ENCODE measurements at places on chromosomes 7 and 10.

- DNase-seq: peak; percentile 13
Measured at GRCh38 chr7:132709971-132710567, 133.8 kb upstream of the PLXNA4 start.

DNA sequence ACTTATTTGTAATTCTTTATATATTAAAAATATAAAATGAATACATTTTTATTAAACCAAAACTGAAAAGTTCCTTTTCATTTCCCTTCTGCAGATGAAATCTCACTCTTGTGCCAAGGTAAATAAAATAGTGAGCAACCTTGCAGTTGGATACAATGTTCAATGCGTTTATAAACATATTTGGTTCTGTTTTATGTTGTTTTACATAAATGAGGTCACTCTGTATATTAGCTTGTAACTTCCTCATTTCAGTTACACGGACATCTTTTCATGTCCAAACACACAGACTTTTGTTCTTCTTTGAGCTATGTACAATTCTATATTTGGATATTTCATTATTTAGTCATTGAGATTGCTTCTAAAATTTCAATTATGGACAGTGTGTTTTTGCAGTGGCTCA is 107.7 kb downstream of the BBS9 start:
- peak; percentile 3 for DNase-seq

DNA sequence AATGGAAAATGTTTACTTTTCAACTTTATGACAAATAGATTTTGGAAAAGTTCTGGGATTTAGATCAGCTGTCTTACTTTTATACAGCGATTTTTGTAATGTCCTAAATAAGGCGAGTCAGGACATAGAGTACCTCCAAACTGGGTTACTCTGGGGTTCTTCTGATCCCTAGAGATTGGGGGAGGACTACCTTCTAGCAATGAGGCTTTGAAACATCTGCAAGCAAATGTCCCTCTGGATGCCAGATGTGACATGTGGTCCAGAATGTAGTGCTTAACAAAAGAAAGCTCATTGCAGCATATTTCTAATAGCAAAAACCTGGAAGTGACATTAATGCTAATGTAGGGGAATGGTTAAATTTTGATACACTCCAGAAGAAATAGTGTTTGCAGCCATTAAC is 36.1 kb downstream of the ABRAXAS2 start:
- DNase-seq: no peak

GRCh38 chr7:105799006-105799405 is 77.4 kb downstream of the ATXN7L1 start:
- DNase-seq: no peak

DNA sequence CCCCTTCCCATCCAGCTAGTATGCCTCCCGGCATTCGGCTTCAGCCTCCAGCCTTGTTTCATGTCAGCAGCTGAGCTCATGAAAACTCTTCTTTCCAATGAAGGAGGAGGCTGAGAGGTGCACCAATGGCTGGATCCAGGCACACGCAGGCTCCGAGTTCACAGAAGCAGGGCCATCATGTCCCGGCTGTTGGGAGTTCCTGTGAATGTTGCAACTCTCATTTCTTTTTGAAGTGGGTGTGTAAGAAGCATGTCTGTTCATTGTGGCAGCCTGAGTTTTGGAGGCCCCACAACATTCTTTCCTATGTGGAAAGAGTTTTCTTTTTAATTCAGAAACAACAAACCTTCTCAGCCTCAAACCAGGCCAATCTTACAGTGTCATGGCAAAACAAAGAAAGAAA is 89.7 kb downstream of the PTPRE start:
- DNase-seq: peak; percentile 41

DNA sequence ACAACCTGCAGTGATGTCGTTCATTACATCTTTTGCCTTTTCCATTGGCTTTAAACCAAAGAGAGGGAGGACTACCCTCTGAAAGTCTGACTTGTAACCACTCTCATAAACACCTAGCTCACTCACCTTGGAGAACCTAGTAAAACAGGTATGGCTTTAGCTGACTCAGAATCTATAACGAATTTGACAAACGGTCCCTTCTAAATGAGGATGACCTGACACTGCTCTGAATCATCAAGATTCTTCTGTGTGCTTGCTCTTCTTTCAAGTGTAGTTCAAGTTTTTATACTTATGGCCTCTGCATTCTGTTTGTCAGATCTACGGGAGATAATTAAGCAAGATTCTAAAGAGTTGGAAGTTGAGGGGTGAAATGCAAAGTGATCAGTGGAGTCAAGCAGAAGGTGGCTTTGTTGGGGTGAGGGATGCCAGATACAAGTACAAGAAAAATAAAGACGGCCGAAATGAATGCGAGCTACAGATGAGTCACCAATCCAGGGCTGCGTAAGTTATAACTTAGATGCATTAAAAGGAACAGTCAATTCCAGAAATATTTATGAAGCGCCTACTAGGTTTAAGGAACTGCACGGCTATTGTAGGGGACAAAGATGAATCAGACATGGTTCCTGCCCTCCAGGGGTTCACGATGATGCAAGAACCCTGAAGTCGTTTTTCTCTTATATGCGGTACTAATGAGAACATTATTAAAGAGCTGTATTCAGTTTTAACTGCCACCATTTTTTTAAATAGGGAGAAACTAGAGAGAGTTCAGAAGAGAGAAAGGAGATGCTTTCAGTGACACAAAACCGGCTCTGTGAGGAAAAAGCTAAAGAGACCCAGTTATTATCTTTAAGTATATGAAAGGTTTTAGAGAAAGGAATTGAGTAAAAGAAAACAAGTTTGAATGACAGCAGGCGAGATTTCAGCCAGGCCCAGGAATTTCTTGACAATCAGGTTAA is 6.5 kb downstream of the HIPK2 start:
- peak; percentile 76 for DNase-seq

DNA sequence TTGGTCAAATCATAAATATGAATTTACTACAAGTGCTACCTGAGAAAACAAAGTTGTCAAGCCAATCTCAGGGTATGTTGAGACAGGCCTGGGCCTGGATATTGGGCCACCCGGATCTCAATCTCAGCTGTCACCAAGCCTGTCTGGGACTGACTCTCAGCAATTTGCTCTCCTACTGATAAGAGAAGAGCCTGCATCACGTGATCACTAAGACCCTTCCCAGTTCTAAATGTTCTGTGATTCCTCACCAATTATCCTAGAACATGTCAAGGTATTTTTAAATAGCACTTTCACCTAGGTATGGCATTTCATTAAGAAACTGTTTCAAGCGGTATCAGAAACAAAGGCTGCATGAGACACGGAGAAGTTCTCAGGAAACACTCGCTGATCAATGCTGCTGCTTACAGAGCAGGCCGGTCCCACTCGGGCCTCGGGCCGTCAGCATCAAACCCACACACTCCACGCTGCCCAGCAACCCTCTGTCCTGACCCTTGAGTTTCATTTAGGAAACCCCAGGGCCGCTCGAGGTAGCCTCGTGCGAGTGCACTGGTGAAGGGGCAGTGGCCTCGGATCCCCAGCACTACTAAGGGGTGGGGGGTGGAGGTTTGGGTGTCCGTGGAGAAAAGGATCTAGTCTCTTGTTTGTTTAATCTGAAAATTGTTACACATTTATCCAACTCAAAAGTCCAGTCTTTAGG is 4.1 kb downstream of the KLF6 start:
- DNase-seq: peak; percentile 20

GRCh38 chr10:9015005-9015404 is 960.5 kb downstream of the GATA3 start:
- DNase-seq: no peak

GRCh38 chr7:140417456-140418155 is 13.7 kb downstream of the RAB19 start:
- DNase-seq: no peak

GRCh38 chr10:51698473-51699063 is 827 bp downstream of the CSTF2T start:
- DNase-seq: no peak

- DNase-seq: no peak
Measured at GRCh38 chr10:86979296-86979818, 11.1 kb downstream of the ADIRF start.

GRCh38 chr7:142451817-142452216 is 194.0 kb upstream of the PRSS58 start:
- no peak for DNase-seq

DNA sequence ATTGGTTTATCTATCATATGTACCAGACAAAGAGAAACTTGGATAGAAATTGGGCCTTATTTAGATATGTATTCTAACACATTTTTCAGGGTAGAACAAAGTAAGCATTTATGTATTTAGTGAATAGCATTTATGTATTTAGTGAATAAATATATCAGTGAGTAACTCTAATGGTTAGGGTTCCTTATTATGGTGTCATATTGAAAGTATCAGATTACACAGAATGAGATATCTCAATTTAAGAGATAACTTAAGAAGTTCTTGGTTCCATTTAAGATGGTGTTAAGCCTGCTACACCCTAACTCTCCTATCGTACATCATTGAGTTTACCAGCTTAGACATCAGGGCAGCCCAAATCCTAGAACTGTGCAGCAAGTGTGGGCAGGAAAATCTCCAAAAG is 35.9 kb upstream of the DMTF1 start:
- no peak for DNase-seq

- no peak for DNase-seq
Measured at GRCh38 chr7:114818501-114818900, 103.4 kb upstream of the MDFIC start.
